ENCODE measurements at places on chromosomes 2 and 18.

DNA sequence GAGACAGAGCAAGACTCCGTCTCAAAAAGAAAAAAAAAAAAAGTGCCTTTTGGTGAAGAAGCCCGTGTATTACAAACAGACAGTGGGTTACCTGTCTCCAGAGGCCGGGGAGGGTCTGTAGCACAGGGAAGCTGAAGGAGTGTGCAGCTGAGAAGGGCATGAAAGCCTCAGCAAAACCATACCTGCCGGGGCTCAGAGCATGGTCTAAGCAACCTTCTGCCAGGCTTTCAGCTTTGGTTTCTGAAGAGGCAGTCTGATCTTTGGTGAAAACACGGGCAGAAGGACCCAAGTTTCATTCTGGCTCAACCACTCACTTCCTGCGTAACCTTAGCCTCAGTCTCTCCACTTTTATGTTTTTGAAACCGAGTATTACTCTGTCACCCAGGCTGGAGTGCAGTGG, 21.5 kb downstream of the SH2D6 start:
- peak; percentile 12 for ATAC-seq

- ATAC-seq = no peak
Observed at GRCh38 chr18:66077066-66077465, 326.3 kb downstream of the CDH7 start.

GRCh38 chr2:183490914-183491313, 366.7 kb downstream of the NUP35 start:
- ATAC-seq = no peak

GRCh38 chr2:64295326-64296139, 151.3 kb upstream of the PELI1 start:
- ATAC-seq = peak; percentile 96

- no peak for ATAC-seq
Observed at GRCh38 chr2:70992945-70993853, 1.5 kb downstream of the TEX261 start.

DNA sequence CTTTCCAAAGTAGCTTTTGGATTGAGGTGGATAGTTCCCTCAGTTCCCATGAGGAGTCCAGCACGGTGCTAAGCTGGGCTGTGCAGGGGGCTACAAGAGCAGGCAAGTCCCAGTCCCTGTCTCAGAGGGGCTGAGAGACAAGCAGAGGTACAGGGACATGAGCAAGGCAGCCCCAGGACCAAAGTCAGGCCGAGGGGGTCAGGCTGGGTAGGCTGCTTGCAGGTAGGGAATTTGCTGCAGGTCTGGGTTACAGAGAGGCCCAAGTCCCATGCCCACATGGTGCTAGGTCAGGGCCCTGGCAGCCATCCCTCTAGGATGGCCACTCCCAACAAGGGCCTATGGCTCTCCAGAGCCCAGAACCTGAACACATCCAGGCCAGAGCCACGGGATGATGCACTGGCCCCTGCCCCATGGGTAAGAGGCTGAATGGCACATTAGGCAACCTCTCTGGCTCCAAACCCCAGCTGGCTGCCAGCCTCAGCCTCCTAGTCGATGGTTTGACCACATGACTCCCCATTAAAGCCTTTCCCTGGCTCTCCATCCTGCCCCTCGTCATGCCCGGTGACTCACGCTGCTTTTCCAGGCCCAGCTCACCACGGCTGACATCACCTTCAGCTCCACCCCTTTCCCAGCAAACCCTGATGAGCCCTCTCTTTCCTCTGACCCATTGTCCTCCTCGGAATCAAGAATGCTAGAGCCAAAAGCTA, 83.7 kb downstream of the SDC1 start:
- ATAC-seq = no peak

DNA sequence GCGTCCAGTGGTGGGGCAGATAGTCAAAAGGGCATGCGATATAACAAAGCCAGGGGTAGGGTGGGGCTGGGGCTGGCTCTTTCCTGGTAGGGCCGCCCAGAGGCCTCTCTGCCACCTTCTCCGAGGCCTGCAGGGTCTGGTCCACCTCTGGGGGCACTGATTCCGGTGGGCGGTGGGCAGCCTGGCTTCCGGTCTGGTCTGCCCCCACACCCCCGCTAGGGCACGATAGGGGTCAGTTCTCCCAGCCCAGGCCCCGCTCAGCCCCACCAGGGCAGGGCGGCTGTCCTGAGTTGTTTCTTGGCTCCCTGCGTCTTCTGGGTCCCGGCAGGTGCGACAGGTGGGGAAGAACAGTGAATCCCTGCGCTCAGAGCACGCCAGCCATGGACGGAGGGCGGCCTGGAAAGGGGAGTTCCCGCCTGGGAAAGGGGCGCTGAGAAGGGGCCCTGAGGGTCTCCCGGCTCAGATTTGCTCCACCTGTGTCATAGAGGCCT, 707 bp upstream of the ERFE start:
- no peak for ATAC-seq

- ATAC-seq = no peak
Observed at GRCh38 chr2:235614900-235615712, 121.3 kb downstream of the AGAP1 start.

DNA sequence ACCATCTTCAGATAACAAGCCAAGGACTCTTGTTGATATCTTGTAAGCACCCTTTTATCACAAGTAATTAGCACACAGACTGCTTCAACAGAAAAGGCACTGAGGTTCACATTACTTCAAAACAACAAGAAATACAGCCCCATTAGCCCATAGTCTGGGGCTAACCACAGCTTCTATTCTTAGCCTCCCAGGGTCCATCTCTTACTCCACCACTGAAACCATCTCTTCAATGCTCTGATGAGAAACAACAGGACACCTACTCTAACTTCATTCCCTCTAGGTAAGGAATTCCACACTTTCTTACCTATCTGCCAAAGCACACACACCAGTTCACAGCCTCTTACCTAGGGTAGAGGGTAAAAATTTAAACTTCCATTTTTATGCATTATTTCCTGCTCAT, 26.4 kb upstream of the CYTIP start:
- ATAC-seq = no peak

DNA sequence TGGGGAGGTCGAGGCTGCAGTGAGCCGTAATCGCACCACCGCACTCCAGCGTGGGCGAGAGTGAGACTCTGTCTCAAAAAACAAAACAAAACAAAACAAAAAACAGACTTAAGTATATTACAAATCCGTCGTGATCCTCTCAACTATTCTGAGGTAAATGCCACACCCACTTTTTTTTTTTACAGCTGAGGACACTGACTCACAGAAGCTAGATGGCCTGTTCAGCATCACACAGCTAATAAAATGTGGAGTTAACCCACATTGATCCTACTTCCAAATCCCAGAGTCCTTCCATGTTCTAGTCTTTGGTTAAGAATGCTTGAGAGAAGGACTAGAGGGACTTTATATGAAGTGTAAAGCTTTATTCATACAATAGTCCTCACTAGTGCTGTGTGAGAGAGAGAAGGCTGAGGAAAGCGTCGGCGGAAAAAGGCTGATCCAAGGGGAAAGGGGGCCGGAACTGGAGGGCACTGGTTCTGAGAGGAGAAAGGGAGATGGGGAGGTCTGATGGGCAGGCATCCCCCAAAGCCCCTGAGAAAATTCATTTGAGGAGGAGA, 627 bp downstream of the RNF25 start:
- ATAC-seq = no peak

DNA sequence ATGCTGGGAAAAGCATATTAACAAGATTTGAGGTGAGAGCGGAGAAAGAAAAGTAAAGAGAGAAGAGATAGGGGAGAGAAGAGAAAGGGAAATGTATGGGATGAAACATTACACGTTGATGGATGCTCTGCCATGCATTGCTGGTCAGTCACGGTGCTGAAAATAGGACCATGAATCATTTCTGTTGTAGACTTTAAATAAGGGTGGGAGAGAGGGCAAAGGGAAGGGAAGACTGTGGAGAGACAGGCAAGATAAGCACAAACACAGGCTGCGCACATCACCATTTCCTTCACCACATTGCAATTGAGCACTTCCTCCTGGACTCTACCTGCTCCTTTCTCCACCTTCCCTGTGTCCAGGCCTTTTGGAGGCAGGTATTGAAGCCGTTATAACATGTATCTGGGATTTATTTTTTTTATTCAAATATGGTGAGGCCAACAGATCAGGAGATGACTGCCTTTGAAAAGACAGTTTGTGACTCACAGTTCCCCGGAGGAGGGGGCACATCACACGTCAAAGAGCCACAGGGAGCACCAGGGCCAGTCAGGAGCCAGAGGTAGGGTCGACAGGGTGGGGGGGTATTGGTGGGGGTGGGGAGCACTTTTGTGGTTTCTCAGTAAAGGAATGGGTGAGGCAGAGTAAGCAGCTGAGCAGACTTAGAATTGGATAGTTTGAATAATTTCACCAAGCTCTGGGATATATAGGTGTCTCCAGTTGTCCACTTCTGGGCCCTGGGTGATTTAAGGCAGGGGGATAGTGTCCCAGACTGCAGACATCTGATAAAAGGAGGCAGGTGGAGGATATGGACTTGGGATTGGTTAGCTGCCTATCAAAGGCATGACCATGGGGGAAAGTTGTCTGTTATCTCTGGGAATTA, 372.8 kb upstream of the ST6GAL2 start:
- no peak for ATAC-seq

DNA sequence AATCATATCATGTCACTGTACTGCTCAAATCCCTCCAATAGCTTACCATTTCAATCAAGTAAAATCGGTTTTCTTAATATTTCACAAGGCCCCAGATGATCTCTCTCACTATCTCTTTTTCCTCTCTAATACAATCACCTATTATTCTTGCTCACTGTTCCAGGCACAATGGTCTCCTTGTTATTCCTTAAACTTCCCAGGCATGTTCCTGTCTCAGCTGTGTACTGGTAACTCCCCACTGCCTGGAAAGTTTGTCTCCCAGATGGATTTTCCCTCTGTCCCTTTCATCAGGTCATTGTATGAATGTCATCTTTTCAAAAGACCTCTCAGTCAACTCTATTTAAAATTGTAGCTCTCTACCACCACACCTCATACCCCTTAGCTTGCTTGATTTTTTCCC, 30.7 kb upstream of the FANCL start:
- ATAC-seq = no peak

GRCh38 chr2:3587432-3587831, 7.5 kb upstream of the COLEC11 start:
- ATAC-seq = no peak

DNA sequence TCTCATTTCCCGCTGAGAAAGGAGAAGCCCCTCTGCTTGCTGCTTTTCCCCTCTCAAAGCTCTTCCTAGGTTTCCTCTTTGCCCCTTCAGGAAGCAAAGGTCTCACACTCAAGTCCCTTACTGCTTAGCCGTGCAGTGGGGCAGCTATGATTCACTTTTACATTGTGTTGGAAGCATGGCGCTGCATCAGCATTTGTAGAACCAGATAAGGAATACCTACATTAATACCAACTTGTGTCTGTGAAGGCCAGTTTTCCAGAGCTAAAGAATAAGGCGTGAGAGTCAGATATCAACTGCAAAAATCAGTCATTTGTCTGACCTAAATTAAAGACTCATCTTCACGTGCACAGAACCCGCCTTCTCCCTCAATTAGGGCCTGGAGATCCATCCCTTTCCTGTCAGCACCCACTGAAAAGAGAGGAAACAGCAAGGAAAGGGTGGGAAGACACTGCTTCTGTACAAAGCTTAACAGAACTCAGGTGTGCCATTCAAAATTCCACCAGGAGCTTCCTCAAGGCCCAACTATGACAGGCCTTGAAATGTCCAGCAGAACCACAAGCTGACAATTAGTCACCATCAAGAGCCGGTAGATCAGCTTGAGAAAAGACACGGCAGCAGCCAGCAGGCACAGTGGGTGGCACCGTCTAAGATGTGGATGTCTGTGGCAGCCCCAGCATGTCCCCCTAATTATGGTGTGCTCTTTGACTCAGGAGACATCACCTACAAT, 16.1 kb upstream of the XDH start:
- ATAC-seq = no peak

DNA sequence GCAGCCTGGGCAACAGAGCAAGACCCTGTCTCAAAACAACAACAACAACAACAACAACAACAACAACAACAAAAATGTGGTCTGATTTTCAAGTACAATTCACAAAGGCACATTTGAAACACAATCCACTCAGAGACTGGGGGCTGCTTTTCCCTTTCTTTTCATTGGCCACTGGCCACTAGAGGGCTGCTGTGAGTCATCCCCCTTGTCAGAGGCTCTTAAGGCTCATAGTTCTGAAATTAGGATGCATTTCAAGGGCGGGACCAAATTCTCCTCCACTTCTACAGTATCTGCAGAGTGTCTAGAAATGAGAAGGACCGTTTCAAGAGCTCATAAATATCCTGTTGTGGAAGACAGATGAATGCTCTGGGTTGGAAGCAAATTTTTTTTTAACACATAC, 285.4 kb downstream of the NRXN1 start:
- ATAC-seq = no peak

DNA sequence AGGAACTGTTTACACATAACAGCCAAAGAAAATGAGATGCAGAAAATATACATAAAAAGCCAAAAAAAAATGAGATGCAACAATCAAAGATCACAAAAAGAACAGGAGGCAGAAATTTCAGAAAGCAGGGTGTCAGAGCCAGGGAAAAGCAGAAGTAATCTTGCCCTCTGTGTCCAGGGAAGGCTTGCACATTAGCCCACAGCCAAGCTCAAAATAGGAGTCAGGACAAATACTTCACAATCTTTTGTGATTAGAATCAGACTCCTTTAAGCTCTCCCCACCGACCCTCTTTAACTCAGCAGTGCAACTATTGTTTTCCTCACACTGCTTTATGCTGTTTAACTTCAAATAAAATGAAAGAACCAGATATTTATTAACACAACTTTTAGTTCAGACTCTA, 34.6 kb downstream of the IAH1 start:
- ATAC-seq = no peak

DNA sequence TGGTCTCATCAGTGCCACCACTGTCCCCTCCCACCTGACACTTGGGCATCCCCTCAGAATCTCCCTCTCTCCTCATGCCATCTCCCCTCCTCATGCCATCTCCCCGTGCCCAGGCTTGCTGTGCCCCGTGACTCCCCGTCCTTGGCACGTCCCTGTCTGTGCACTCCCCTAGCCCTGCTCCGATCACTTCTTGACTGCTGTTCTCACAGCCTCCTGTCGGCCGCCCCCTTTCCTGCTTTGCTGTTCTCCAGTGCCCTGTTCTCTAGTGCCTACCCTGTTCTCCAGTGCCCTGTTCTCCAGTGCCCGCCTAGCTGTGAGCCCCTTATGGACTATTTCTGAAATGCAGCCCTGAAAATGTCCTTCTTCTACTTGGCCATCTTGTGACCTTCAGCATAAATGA, 253.8 kb downstream of the ALPK2 start:
- ATAC-seq = no peak

DNA sequence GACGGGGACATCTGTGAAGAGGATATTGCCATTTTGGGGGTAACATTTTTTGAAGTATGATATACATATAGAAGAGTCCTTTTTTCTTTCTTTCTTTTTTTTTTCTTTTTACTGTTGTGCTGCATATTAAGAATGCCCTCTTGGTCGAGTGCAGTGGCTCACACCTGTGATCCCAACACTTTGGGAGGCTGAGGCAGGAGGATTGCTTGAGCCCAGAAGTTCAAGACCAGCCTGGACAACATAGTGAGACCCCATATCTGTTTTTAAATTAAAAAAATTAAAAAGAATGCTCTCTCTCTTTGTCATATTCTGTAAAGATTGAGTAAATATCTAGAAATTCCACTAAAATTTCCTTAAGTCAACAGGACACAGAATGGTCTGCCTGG, 3.6 kb downstream of the SH2D6 start:
- no peak for ATAC-seq
